Adipocyte (in vitro differentiated cells): ENCODE measurements at places on chromosomes 1 and 21.
A peak's percentile ranks its signal among the peaks of the same experiment; 100 is the strongest.

- no peak for DNase-seq
These were observed 9.7 kb downstream of the DNASE2B start for GRCh38 chr1:84407958-84408422.

DNA sequence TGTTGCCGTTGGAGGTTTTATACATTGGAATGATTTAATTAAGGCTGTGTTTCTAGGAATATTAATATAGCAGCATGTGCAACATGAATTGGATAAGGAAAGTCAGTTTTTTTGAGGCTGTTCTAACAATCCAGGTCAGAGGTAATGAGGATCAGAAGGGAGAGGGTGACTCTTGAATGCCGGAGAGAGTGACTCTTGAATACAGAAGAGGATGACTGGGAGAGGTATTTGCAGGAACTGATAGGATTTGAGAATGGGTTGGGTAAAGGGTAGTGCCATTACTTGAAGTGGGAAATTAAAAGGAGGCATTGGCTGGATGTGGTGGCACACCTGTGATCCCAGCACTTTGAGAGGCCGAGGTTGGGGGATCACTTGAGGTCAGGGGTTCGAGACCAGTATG is 55.6 kb upstream of the MACF1 start:
- DNase-seq = no peak

GRCh38 chr1:111648806-111649205 is 29.2 kb downstream of the RAP1A start:
- no peak for DNase-seq

- DNase-seq = no peak
These were observed 82.0 kb downstream of the DISP1 start for GRCh38 chr1:222896630-222897526.

GRCh38 chr1:17158961-17159360 is 39.7 kb upstream of the PADI2 start:
- no peak for DNase-seq

DNA sequence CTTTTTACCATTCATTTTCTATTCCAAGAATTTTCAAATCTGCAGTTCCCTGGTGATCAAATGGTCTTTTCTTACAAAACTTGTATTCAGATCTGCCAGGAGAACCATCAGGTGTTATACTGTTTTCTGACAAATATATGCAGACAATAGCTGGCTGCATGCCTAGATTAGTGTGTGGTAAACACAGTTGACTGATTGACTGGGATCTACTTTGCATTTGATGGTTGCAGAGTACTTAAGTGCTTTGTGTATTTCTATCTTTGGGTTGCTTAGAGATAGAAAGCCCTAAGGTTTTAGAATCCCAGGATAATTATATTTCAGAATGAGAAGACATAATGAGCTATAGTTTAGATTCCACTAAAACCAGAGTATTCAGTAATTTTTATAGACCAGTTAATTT is 102.0 kb upstream of the CHODL start:
- DNase-seq = no peak

DNA sequence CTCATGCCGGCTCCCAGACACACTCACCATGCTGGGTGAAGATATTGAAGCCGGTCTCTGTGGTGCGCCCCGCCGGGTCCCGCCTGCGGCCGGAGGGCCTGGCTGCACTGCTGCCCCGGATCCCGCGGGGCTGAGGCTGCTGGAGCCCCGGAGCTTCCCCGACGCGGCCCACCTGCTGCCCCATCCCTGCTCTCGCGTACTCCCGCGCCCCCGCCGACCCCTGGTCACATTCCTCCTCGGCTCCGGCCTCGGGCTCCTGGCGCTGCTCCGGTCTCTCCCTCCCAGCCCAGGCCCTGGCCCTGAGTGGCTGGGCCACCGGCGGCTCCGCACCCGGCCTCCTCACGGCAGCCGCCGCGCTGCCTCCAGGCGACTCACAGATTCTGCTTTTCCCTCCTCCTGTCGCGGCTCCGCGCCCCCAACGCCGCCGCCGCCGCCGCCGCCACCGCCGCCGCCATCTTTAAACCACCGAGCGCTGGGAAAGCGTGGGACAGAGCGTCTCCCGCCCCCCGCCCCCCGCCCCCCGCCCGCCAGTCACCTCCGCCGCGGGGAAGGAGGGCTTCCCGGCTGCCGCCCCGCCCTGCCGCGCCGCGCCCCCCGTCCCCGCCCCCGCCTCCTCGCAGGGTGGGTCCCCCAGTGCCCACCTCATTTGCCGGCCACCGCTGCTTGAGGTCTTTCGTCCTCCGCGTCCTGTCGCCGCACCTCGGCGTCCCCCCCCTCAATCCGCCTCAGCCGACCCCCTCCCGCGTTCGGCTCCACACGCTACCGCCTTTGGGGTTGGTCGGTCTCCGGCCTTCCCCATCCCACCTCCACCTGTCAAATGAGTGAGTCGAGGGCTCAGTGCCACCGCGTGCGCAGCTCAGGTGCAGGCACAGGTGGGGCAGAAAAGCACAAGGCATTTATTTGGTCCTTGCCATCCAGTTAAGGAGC is at the start of gene ABL2:
TSS of gene ABL2 (minus strand) at position 464 of the 927 bp plus-strand sequence. CDS start at position 184, 280 bp downstream.
- DNase-seq = peak; percentile 77

- no peak for DNase-seq
These were observed 49.9 kb upstream of the ZC3H12A start for GRCh38 chr1:37424523-37424922.

DNA sequence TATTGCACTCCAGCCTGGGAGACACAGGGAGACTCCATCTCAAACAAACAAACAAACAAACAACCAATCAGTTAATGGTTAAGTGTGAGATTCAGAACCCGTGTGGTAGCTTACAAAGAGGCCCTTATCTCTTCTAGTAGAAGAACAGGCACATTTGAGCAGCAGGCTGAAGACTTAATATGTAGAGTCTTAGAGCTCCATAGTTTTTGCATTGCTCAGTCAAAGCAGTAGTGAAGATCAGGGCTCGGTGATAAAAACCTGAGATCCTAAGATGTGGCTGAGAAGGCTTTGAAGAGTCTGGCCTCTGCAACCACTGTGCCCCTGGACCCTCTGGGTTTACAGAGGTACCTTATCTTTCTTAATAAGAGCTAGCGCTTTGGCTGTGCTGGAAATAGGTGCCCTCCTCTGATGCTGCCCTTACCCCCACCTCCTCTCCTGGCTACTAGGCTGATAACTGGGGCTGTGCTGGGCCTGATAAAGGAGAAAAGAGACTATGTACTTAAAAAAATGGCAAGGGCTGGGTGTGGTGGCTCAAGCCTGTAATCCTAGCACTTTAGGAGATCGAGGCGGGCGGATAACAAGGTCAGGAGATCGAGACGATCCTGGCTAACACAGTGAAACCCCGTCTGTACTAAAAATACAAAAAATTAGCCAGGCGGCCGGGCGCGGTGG is 10.5 kb upstream of the UCK2 start:
- no peak for DNase-seq

GRCh38 chr1:29264773-29265389 is 28.6 kb downstream of the PTPRU start:
- DNase-seq = peak; percentile 77

- DNase-seq = peak; percentile 66
These were observed 125.9 kb downstream of the HFM1 start for GRCh38 chr1:91278754-91279153.

- peak; percentile 98 for DNase-seq
These were observed 262.6 kb upstream of the SGIP1 start for GRCh38 chr1:66271216-66271903.

DNA sequence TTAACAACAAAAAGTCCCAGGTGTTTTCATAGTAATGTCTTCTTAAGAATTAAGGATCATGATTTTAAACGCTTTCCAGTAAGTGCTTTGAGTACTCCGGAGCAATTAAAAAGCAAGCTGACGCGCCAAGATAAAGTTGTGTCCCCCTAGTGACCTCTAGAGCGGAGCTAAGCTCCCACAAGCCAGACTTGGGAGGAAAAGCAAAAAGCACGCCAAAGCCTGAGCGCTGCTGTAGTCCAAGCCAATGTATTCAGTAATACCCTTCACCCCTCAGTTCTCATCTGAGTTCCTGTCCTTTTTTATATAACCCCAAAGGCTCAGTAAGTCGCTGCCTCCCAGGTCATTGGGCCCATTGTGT is 3.5 kb upstream of the SLC44A5 start:
- no peak for DNase-seq
